NCI-H1092 treated with DMSO at 0.1 percent for 48 hours (cell line): ENCODE measurements at places on chromosomes 7 and 10.

DNA sequence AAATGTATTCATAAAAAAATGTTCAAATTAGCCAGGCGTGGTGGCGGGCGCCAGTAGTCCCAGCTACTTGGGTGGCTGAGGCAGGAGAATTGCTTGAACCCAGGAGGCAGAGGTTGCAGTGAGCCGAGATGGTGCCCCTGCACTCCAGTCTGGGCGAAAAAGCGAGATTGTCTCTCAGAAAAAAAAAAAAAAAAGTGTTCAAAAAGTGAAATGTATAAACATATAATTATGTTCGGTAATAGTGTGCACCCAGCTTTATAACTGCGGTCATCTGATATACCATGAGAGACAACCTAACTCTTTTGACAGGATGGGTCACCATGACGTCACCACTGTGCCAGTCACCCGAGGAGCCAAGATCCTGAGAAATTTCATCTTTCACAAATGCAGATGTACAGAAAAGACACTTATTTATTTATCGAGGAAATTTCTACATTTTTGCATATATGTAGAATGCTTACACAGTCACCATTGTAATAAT lies 594 bp upstream of the RP9 start:
- DNase-seq: no peak

GRCh38 chr10:127498087-127498486 lies 51.0 kb upstream of the NPS start:
- no peak for DNase-seq

DNA sequence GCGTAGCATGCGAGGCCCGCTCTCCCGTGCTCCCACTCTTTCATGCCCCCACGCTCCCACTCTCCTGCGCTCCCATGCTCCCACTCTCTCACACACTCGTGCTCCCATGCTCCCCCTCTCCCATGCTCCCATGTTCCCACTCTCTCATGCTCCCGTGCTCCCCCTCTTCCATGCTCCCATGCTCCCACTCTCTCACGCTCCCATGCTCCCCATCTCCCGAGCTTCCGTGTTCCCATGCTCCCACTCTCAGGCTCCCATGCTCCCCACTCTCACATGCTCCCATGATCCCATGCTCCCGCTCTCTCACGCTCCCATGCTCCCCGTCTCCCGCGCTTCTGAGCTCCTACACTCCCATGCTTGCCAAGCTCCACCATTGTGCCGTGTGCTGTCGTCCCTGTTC lies 84.4 kb upstream of the ANLN start:
- no peak for DNase-seq

GRCh38 chr7:40403703-40404476 lies 269.1 kb downstream of the SUGCT start:
- DNase-seq: no peak

DNA sequence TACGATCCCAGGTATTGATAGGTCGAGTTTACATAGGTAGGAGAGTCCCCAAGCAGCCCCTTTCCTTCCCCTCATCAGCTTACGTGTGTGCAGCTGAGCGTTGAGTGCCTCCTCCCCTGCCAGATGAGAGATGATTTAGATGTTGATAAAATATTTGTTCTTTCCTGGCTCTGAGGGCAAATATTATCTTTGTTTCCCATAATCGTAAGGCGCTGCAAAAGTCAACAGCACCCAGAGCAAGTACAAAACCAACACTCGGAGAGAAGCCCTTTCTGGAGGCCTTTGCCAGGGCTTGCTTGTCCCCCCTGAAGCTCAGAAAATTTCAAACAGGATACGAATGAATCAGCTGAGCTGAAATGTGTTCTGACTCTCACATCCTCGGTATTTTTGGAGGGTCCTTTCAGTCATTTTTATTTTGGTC lies 683.2 kb downstream of the LRMDA start:
- peak; percentile 60 for DNase-seq

- DNase-seq: no peak
These were observed 61.2 kb downstream of the PRKCQ start for GRCh38 chr10:6518791-6519429.

DNA sequence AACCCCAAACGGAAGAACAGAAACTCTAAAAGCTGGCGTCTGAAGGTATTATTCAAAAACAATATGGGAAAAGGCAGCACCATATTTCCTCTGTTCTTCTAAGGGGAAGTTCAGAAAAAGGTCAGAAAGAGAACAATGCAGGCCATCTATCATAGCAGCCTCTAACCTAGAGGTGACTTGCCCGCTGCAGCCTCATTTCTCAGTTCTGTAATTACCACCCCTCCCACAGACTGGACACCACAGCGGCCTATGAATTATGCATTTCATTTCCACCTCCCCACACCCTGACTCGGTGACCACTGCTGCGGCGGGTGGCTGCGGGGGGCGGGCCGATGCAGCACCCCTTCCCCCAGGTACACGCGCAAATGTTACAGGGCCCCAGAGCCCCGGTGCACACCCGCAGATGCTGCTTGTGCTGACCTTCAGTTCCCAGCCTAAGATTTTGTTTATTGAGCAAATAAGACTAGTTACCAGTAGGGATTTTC lies 125.5 kb downstream of the CLEC2L start:
- no peak for DNase-seq
